ENCODE measurements at places on chromosomes 13 and 19.

DNA sequence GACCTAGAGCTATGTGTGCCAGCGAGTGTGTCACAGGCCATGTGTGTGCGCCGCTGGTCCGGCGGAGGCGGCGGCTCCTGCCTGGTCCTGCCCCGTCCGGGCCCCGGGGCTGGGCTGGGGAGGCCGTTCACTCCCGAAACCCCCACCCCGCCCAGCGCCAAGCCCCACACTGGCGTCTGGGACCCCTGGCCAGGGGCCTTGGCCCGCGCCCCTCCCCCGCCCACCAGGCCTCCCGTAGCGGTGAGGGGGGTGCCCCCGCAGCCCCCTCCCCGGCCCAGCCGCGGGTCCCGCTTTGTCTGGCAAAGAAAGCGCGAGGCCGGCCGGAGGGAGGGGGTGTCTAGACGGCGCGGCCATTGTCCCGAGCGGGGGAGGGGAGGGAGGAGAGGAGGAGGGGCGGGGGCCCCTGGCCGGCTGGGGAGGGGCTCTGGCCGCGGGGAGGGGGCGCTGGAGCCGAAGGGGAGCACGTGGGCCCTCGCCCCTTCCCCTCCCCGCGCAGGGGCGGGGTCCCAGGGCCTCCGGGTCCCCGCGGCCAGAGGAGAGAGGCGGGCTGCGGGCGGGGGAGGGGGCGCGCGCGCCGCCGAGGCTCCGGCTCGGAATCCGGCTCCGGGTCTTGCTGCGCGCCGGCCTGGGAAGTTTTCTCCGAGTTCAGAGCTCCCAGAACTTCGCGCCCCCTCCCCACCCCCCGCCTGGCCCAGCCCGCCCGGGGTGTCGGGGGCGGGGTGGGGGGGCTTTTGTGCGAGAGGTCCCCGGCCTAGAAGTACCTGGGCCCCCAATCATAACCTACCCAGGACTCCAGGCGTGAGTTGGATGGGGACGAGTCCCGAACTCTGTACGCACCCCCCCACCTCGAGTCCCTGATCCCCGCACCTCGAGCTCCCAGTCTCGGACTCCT lies 888 bp downstream of the NOTCH3 start:
- no peak for DNase-seq

DNA sequence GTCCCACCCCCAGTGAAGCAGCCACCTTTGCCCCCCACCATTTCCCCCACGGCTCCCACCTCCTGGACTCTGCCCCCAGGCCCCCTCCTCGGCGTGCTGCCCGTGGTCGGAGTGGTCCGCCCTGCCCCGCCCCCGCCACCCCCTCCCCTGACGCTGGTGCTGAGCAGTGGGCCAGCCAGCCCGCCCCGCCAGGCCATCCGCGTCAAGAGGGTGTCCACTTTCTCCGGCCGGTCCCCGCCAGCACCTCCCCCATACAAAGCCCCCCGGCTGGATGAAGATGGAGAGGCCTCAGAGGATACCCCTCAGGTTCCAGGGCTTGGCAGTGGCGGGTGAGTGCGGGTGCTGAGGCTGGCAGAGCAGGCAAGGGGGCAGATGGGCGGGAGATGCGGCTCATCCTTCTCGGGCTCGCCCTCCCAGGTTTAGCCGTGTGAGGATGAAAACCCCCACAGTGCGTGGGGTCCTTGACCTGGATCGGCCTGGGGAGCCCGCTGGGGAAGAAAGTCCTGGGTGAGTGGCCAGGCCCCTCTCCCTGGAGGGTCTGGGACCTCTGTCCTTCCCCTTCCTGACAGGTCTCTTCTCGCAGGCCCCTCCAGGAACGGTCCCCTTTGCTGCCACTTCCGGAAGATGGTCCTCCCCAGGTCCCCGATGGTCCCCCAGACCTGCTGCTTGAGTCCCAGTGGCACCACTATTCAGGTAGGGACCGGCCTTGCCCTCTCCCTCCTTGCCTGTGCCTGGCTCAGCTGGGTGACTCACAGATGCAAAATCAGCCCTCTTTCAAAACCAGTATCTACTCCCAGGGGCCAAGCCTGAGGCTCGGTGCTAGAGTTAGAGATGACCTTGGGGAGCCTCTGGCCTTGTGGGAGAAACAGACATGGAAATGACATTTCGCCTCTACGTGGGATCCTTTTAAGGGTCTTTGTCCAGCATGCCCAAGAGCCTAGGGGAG lies 8.8 kb downstream of the IGFLR1 start:
- DNase-seq = no peak

DNA sequence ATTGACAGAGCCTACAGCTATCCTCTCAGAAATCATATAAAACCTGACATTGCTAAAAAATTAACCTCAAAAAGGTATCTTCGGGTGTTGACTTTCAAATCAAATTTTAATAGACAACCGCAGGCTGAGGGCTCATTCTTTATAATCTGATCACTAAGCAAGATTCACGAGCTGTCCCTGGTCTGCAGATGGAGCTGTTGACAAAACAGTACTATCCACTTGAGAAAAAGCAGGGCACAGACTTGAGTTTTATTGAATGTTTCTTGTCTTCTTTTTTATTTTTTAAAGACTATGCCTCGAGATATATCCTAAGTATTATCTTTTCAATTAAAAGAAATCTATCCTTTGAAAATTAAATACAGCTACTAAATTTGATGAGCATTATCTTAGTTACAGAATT lies 540.5 kb downstream of the PCDH9 start:
- DNase-seq = no peak

GRCh38 chr13:40375489-40376171 lies 290.8 kb downstream of the FOXO1 start:
- DNase-seq = no peak

DNA sequence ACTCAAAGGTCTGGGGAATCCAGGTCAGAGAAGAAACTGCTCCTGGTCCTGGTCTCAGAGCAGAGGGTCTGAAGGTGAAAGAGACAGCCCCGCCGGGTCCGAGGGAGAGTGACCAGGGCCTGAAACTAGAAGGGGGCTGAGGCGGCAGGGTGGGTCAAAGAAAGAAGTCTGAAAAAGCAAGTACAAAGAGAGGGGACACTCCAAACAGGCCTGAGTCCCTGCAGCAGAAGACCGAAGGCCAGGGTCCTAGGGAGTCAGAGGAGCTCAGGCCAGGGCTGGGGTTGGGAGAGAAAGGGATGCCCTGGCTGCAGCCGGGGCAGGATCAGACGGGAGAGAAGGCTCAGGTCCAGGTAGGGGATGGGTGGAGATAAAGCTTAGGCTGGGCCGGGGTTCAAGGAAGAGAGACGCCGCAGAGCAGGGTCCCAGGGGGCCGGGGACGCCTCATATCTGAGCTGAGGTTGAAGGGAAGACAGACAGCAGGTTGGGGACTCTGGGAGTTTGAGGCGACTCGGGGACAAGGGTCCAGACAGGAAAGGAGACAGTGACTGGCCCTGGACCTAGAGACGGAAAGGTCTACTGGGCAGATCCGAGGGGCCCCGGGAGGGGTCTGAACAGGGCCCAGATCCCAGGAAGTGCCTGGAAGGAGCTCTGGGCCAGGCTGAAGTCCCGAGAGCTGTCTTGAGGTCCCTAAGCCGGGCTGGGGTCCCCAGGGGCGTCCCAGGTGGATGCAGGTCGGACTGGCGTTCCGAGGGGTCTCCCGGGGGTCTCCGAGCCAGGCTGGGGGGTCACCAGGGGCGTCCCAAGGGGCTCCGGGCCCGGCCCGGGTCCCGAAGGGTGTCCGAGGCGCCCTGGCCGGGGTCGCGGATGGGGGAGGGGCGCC lies 795 bp downstream of the MLLT1 start:
- DNase-seq = no peak

DNA sequence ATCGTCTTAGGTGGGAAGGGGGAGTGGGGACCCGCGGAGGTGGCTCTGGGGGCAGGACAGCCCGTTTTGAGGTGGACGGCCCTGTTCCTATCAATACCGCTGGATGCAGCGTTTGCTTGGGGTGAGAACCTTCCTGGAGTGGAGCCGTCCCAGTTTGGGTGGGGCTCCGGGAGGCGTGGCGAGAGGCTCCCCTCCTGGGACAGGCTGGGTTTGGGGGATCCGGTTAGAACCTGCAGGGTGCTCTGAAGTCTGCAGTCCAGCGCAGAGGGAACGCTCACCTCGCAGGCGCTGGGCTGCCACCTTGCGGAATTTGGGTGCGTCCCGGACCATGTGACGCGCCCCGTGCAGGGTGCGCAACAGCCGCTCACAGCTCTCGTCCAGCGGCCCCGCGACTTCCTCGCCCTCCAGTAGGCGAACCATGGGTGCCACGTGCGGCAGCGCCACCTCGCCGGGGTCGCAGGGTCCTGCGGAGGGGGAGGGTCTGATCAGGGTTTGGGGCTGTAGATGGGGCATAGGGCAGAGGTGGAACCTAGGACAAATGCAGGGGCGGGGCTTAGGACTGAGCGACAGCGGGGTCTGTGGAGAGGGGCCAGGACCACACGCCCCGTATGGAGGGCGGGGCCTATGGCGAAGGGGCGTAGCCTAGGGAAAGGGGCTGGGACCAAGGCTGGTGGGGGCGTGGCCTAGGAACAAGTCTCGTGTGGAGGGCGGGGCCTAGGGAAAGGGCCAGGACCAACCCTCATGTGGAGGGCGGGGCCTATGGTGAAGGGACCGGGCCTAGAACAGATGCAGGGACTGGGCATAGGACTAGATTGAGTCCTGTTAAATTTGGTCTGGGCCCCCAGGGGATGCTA lies 13.8 kb downstream of the SH2D3A start:
- no peak for DNase-seq

GRCh38 chr13:112657850-112658445 lies 31.9 kb upstream of the ATP11A start:
- no peak for DNase-seq

GRCh38 chr13:26307701-26308100 lies 53.8 kb downstream of the CDK8 start:
- DNase-seq = no peak

GRCh38 chr19:17739121-17739875 lies 12.0 kb upstream of the FCHO1 start:
- DNase-seq = no peak

Data from NCI-H774 (cell line).